Activated CD4-positive, alpha-beta T cell treated with anti-CD3 and anti-CD28 coated beads, Interleukin-2, amount 10 ng/mL, durations not matched to agents 7 days and 5 days (primary cell): ENCODE measurements at places on chromosomes 5 and 9. TPM values are rescaled to one million over a fixed set of nuclear protein-coding genes. Genes with fewer than 3 reads are reported as not detected.

GRCh38 chr5:61969347-61969746, 336.7 kb upstream of the KIF2A start:
- no peaks in the 10 kb centered on the region for H3K4me1 ChIP-seq
- no peaks in the 10 kb centered on the region for H3K36me3 ChIP-seq
- H3K27me3 ChIP-seq: peaks cover 8% of the 10 kb centered on the region
- no peak overlapping the region for H3K27ac ChIP-seq
- H3K4me3 ChIP-seq: no peak overlapping the region

- peaks cover 6% of the 10 kb centered on the region for H3K36me3 ChIP-seq
- H3K27ac ChIP-seq: no peak overlapping the region
- no peak overlapping the region for H3K4me3 ChIP-seq
- peaks cover 38% of the 10 kb centered on the region for H3K4me1 ChIP-seq
- peaks cover 7% of the 10 kb centered on the region for H3K27me3 ChIP-seq
- DNase-seq: no peak
Observed at GRCh38 chr5:52748590-52748989, 39.1 kb upstream of the ITGA1 start.

DNA sequence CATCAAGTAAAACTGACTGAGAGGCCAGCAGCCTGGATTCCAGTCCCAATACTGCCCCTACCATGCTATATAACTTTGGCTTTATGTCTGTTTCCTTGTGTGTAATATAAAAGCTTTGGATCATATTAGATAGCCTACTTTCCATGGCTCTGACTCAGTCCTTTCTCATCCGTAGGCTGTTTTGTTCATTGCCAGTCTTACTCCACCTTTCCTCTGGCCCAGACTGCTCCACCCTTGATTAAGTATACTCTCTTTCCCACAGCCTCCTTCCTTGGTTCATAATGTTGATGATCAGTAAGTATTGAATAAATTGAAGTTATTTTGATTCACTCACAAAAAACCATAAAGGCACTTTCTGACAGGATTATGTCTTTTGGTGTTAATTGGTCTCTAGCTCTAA, 1.5 kb upstream of the MRPS30 start:
- no peak for DNase-seq
- no peak overlapping the region for H3K27ac ChIP-seq
- peaks cover 30% of the 10 kb centered on the region for H3K4me1 ChIP-seq
- H3K4me3 ChIP-seq: no peak overlapping the region

The SHOC1 gene
- not detected for total RNA-seq

DNA sequence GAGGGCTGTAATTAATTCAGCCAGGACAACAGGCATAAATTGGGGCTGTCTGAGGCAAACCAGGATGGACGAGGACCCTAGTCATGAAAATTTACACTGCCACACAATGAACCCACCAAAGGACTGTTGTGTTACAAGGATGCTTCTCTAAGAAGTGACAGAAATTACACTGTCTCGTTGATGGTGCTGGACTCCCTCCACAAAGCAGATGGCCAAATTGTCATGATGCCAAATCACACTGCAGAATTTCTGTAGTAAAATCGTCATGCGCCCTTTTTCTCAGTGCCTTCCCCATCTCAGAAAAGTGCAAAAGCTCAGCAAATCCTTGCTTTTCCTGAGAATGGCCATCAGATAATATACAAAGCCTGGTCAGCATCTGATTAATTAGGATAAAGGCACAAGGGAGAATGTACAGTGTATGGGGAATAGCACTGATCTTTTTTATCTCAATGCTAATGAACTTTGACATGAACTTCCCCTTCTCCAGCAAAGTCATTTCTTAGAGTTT, 545.8 kb downstream of the CSNK1G3 start:
- no peak for DNase-seq
- H3K4me3 ChIP-seq: no peak overlapping the region
- no peaks in the 10 kb centered on the region for H3K36me3 ChIP-seq
- H3K27me3 ChIP-seq: peaks cover 4% of the 10 kb centered on the region

GRCh38 chr9:107584944-107585343, 95.4 kb upstream of the KLF4 start:
- no peaks in the 10 kb centered on the region for H3K36me3 ChIP-seq
- no peak for DNase-seq
- no peaks in the 10 kb centered on the region for H3K27me3 ChIP-seq
- no peak overlapping the region for H3K4me3 ChIP-seq
